ENCODE measurements at places on chromosomes 5 and 9.

GRCh38 chr5:123359454-123360200 is 63.6 kb downstream of the CEP120 start:
- DNase-seq = no peak

GRCh38 chr9:81634915-81635516 is 54.3 kb downstream of the TLE1 start:
- DNase-seq = no peak

- DNase-seq = no peak
These were observed 19.1 kb downstream of the BOD1 start for GRCh38 chr5:173597304-173597703.

DNA sequence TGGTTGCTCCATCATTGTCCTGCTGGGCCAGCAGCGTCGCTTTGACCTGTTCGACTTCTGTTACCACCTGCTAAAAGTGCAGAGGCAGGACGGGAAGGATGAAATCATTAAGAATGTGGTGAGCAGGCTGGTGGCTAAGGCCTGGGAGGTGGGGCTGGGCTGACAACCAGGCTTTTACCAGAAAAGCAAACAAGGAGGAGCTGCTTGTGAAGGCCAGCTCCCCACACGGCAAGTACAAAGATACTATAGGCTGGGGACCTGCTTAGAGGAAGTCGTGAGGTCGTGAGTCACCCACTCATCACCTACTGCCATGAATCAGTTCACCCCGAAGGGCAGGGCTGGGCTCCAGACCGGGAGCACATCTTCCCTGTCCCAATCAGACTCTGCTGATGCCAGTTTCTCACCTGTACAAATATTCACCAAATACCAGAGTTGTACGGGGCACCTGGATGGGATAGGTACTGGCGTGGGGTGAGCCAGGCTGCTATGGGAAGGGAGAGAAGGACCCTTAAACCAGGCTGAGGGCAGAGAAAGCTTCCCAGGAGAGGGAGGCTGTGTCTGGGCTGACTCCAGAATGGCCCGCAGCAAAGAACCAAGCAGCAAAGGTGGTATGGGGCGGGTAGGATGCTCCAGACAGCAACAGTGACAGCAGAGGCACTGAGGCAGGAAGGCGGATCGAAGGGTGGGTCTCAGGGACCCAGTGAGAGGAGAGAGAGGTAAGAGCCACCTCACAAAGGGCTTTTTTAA is 69.3 kb upstream of the NIPAL4 start:
- DNase-seq = peak; percentile 89

- no peak for DNase-seq
These were observed 131.0 kb upstream of the ITGA1 start for GRCh38 chr5:52656569-52657246.

GRCh38 chr9:118674942-118675341 is 694.3 kb downstream of the BRINP1 start:
- DNase-seq = no peak

DNA sequence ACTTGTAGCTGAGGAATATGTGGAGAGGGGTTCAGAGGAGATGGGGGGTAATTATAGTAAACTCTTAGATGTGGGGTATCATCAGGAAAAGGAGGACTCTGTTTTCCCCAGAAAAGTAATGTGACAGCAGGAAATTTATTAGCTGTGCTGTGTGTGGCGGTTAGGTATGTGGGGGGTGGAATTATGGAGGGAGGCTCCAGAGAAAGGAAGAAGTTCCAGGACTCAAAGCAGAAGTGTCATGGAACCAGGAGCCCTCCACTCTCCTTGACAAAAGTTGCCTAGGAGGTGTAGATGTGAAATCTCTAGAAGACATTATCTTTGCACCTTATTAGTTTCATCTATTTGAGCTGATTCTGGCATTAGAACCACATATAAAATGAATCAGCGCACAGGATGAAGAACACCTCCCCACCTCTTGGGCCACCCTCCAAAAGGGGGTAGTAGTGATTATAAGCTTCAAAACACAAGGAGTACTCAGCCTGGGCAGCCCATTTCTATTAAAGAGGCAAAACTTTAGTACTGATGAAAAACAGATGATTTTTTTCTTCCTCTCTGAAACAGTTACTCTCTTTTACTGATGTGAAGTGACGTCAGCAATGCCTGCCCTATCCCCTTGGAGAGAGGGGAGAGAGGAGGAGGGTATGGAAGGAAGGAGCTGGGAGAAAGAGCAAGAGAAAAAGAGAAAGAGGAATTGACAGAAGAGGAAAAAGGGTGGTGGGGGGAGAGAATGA is 18.2 kb downstream of the NR2F1 start:
- DNase-seq = peak; percentile 42

- peak; percentile 48 for DNase-seq
These were observed 963 bp upstream of the CAST start for GRCh38 chr5:96660971-96661854.

- no peak for DNase-seq
These were observed 55.1 kb downstream of the LHFPL2 start for GRCh38 chr5:78593465-78593864.

DNA sequence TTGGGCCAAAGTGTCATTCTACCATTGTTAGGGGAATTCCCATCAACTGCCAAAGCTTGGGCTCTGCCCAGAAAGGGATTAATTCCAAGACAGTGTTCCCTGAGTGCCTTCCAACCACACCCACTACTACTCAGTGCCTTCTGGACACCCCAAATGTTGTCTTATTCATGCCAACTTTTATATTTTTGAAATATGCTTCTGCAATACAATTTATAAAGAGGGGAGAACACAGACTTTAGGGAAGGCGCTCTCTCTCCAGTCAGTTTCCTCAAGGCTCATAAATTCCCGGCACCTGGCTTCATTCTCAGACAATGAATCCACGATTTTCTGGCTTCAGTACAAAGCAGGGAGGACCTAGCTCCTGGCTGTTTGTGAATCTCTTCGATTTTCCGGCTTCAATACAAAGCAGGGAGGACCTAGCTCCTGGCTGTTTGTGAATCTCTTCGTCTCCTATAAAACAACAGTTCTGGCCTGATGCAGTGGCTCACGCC is 120.1 kb upstream of the MYO10 start:
- DNase-seq = peak; percentile 11

GRCh38 chr9:87223392-87224246 is 274.0 kb upstream of the DAPK1 start:
- DNase-seq = no peak

GRCh38 chr5:31884896-31885295 is 246.0 kb downstream of the PDZD2 start:
- peak; percentile 27 for DNase-seq

DNA sequence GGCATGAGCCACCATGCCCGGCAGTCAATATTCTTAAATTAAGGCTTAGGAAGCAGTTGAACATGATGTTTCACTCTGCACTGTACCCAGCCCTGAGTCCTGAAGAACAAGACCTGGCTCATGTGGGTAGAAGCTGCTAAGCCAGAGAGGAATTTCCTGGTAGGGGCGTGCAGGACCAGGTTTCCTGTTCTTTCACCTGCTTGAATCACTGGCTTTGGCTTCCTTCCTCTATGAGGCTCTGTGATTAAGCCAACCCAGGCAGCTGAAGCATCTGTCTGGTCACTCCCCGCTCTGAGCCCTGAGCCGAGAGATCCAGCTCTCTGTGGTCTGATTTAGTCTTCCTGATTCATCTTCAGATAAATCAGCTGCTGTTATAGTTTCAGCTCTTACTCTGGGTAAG is 29.1 kb downstream of the CFAP77 start:
- no peak for DNase-seq

GRCh38 chr9:86347991-86348390 is 6.2 kb downstream of the TUT7 start:
- DNase-seq = no peak

DNA sequence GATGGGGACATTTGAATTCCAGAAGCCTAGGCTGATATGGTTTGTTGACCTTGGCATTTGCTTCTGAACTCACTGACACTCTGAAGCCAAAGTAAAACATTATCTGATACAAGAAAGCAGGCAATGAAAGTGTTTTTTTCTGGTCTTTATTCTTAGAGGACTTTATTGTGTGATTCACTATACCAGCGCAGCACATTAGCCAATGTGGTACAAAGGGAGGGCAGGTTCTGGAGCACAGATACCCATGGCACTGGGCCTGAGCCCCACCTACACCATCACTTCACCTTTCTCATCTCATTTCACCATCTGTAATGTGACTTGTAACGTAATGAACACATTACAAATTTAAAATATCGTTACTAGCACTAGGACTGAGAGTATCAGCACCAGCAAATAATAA is 89.7 kb upstream of the ZNF366 start:
- no peak for DNase-seq

- DNase-seq = no peak
These were observed 2.1 kb downstream of the CACNA1B start for GRCh38 chr9:137879566-137880150.

- DNase-seq = no peak
These were observed 3.7 kb downstream of the C9 start for GRCh38 chr5:39360471-39361111.

- DNase-seq = peak; percentile 63
These were observed 164.0 kb downstream of the TTC39B start for GRCh38 chr9:15142878-15143534.

DNA sequence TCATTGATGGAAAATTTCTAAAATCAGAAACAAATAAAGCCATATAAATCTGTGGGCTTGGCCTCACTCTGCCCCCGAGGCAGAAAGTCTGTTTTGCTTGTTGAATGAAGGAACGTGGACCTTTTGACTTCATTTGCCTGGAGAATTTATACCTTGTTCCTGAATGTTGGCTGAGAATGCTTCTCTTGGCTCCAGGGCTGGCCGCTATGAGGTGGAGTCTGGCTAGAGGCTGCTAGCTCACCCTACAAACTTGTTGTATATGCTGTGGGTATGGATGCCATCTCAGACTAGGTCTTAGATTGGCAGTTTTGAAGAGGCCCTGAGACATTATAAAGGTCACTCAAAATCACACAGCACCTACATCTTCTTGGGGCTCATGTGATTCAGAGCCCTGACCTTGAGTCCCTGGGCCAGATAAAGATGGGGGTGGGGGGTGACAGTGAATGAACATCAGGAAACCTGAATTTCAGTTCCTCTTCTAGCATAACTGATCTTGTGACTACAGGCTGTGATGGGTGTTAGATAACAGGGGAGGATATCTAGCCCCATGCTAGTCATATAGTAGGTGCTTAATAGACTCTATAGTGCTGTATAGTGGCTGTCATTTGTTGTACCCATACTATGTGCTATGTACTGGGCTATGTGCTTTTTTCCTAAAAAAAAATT is 2.8 kb downstream of the GM2A start:
- no peak for DNase-seq
